ENCODE measurements at places on chromosomes 13 and 19.

- DNase-seq = no peak
Observed at GRCh38 chr19:28606269-28607032, 606.5 kb downstream of the UQCRFS1 start.

GRCh38 chr19:46608178-46608577 lies 7.0 kb downstream of the CALM3 start:
- no peak for DNase-seq

- no peak for DNase-seq
Observed at GRCh38 chr13:29193083-29193482, 372.9 kb downstream of the MTUS2 start.

GRCh38 chr19:47049307-47049700 lies 880 bp upstream of the TMEM160 start:
- DNase-seq = no peak
